Activated naive CD8-positive, alpha-beta T cell treated with anti-CD3 and anti-CD28 coated beads, Interleukin-2, amount 50 U/mL, for 24 hours (primary cell): ENCODE measurements at places on chromosomes 4 and X.

GRCh38 chrX:138001226-138001625 is 435.3 kb downstream of the ZIC3 start:
- DNase-seq = no peak

DNA sequence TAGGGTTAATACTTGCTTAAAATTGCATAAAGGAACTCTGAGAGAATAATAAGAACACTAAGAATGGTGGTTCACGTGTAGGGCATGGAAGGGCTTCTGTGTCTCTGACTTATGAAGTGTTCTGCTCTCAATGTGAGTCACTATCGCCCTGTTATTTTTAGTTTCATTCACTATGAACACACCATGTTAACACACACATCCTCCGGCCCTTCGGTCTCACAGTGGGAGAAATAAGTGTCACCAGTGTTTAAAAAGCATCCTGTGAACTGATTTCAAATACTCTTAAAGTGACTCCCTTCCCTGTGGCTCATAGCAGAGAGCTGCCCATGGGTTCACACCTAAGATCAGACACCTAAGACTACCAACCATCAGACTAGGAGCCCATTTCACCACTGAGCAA is 33.8 kb upstream of the FGFBP2 start:
- no peak for DNase-seq

- DNase-seq = no peak
These were observed 93.6 kb upstream of the NAP1L5 start for GRCh38 chr4:88791274-88791673.

DNA sequence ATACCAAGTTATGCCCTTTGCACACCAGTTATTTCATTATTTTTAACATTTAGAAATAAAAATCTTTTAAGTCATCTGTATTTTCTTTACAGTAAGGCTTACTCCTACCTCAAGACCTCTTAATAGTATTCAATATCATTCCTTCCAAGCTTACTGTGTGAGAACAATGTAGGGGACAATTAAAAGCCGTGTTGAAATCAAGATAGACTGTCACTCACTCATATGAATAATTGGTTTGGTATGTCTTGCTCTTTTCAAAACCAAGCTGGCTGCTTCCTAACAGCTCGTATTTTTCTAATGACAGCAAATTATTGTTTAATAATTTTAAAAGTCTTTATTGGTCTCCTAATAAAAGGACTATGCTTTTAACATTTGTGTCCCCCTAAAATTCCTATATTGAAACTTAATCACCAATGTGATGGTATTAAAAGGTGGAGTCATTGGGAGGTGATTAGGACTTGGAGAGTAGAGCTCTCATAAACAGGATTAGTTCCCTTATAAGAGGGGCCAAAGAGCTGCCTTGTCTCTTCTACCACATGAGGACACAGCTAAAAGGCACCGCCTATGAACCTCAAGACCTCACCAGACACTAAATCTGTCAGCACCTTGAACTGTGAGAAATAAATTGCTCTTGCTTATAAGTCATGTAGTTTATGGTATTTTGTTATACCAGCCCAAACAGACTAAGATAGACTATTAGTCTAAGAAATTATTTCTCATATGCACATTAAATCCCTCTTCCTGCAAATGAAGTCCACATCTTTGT is 4.1 kb downstream of the ABCB7 start:
- DNase-seq = no peak

- DNase-seq = no peak
These were observed 188.6 kb downstream of the GLUD2 start for GRCh38 chrX:121236040-121236439.

DNA sequence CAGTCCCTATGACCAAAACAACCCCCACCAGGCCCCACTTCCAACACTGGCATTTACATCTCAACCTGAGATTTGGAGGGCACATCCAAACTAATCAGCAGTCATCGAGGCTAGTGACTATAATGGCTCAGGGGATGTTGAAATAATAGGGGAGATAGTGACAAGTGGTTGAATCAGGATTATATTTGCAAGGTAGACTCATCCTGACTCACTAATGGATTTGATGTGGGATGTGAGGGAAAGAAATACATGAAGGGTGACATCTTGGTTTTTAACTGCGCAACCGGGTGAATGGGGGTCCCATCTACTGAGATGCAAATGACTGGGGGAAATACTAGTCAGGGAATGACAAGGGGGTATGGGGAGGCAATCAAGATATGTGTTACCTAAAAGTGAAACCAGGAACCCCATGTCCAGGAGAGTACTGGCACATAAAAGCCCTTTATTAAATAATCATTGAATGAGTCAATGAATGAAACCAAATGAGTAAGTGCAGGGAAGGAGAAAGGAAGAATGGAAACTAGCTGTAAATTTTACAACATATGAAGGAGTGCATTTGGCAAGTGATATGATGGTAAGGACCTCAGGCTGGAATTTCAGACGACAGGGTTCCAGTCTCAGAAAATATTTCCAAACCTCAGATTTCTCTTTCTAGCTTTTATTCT is 78.3 kb downstream of the PARM1 start:
- no peak for DNase-seq

DNA sequence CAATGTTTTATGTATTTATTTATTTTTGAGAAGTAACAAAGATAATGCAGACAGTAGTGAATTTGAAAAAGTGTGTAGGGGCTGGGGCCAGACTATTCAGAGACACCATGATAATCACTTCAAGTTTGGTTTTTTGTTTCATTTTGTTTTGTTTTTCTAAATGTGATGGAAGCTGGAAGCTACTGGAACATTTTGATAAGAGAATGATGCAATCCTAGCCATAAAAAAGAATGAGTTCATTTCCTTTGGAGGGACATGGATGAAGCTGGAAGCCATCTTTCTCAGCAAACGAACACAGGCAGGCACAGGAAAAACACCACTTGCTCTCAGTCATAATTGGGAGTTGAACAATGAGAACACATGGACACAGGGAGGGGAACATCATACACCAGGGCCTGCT is 706.6 kb upstream of the EPHA5 start:
- DNase-seq = no peak

DNA sequence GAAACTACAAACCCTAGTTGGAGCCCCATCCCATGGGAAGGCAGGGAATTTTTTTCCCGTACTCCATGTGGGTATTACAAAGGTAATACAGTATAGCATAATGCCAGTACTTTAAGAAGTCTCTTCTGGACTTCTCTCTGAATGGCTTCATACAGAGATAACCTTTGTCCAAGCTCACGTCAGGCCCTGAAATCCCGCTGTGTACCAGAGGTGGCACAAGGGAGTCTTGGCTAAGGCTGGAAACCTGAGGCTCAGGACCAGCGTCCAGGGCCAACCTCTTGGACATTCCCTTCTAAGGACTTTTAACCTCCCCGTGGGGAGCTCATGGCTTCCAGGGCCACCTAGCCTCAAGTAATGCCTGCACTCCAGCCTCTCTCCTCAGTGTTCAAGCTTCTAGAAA is 338.9 kb upstream of the FAM241A start:
- DNase-seq = no peak

DNA sequence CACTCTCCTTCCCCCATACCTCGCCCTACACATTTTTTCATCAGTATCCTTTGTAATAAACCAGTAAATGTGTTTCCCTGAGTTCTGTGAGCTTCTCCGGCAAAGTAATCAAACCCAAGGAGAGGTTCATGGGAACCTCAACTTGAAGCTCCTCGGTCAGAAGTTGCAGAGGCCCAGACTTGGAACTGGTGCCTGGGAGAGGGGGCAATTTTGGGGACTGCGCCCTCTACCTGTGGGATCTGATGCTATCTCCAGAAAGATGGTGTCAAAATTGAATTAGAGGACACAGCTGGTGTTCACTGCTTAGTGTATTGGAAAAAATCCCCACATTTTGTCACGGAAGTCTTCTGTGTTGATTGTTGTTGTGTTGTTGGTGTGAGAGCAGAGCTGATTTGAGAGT is 70.6 kb downstream of the ATP11C start:
- no peak for DNase-seq

GRCh38 chr4:19924761-19925160 is 326.9 kb upstream of the SLIT2 start:
- DNase-seq = no peak

GRCh38 chr4:94889946-94890345 is 132.2 kb downstream of the BMPR1B start:
- no peak for DNase-seq
